Activated CD8-positive, alpha-beta memory T cell treated with anti-CD3 and anti-CD28 coated beads for 24 hours (primary cell): ENCODE measurements at places on chromosomes 11 and 22.

GRCh38 chr11:69078930-69079605 lies 30.3 kb downstream of the TPCN2 start:
- DNase-seq = no peak

GRCh38 chr11:57175478-57175877 lies 6.3 kb upstream of the LRRC55 start:
- no peak for DNase-seq

DNA sequence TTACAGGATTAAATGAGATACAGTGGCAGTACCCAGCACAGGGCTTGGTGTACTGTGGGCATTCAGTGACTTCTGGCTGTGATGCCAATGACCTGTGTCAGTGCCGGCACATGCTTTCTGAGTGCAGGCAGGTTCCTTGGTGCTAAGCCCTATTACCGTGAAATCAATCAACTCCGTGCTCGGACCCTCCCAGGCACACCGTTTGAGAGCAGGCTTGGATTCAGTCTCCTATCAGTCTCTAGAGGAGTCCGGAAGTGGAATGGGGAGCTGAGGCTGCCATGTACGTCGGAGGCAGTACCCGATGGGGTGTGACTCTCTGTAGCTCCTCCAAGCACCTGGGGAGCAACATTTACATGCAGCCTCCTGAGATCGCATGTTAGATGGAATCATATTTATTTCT lies 42.6 kb downstream of the CACNG2 start:
- no peak for DNase-seq

DNA sequence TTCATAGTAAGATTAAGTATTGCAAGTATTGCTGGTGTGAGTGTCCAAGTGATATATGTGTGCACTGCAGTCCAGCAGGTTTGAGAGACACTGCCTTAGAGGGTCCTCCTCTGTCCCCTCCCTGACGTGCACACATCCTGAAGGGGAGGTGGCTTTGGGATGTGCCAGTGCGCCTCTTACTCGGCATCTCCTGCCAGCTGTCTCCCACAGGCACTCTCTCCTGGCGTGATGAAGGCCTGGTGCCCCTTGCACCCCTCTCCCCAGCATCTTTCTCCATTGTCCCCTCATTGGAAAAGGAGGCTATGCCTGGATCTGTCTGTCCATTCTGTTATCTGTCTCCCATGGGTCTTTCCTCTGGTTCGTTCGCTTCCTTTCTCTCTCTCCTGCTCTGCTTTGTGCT lies 24.2 kb downstream of the GTPBP1 start:
- DNase-seq = no peak

GRCh38 chr11:746289-747157 lies 741 bp upstream of the TALDO1 start:
- DNase-seq = no peak

- no peak for DNase-seq
Observed at GRCh38 chr11:1751999-1752906, 1.9 kb upstream of the IFITM10 start.

DNA sequence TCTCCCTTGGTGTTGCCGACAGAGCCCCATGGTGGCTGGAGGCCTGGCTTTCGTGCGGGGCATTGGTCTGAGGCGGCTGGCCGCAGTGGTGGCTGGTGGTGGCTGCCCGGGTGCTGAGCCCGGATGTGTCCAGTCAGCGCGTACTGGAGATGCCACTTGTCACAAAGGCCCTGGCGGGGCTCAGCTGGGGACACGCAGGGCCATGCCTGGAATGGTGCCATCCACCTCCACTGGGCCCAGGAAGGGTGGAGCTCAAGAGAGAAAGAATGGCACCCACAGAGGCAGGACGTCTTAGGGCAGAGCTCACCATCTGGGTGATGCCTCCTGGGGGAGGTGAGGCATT lies 92.5 kb downstream of the CEP164 start:
- no peak for DNase-seq
